ENCODE measurements at places on chromosomes 11 and 22.

GRCh38 chr11:123659311-123659710 lies 4.9 kb upstream of the SCN3B start:
- no peak for DNase-seq

DNA sequence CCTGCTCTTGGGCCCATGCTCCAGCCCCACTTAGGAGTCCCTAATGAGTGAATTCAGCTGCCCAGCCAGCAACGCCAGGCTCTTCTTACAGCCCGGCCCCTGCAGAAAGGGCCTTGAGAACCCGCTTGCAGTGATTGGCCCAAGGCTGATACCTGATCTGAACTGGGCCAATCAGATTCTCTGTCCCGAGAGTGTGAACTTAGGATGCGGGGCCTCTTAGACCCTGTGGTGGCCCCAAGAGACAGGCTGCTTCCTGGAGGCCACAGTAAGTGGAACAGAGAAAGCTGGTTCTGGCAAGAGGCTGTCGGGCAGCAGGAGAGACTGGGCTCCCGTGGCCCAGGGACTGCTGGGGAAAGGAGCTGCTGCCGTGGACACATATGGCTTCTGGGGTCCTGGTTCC lies 11.5 kb downstream of the VSTM5 start:
- DNase-seq, result no peak

- no peak for DNase-seq
Measured at GRCh38 chr11:57391539-57391938, 1.1 kb upstream of the PRG2 start.

GRCh38 chr11:57873196-57873911 lies 111.8 kb downstream of the CTNND1 start:
- peak; percentile 24 for DNase-seq

- DNase-seq, result no peak
Measured at GRCh38 chr22:37330200-37331033, 48.1 kb downstream of the CYTH4 start.

GRCh38 chr22:17742527-17742902 lies 31.8 kb downstream of the BID start:
- DNase-seq, result no peak

GRCh38 chr11:130840679-130841078 lies 75.6 kb downstream of the SNX19 start:
- DNase-seq, result no peak

DNA sequence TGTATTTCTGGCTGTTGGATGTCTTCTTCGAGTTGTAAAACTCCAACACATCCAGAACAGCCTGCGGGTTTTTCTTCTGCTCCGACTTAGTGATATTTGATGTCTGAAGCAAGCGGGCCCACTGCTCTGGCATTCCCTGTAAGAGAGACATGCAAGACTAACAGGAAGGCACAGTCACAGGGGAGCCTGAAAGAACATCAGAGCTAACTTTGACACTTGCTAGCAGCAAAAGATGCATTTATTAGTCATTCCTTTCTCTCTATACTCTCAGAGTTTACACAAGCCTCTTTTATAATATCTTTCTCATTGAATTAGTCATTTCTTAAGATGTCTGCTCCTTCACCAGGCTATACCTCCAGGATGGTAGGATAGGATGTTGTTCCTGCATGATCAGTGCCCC lies 77.8 kb upstream of the GDPD4 start:
- DNase-seq, result no peak

DNA sequence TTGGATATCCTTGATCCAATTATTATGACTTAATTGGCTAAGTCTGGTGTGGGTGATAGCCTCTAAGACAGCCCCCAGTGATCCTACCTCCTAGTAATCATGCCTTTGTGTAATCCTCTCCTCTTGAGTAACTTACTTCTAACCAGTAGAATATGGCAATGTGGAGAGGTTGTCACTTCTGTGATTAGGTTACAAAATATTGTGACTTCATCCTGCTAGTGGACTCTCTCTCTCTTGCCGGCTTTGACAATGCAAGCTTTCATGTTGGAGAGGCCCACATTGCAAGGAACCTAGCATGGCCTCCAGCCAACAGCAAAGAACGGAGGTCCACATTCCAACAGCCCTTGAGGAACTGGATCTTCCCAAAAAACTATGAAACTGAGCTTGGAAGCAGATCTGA lies 19.5 kb downstream of the YPEL4 start:
- DNase-seq, result no peak

- DNase-seq, result no peak
Measured at GRCh38 chr11:134665188-134665535, 253.1 kb upstream of the B3GAT1 start.

- no peak for DNase-seq
Measured at GRCh38 chr22:38353701-38354100, 36.5 kb upstream of the CSNK1E start.

- DNase-seq, result no peak
Measured at GRCh38 chr11:62449451-62449851, 30.6 kb downstream of the SCGB1A1 start.

- no peak for DNase-seq
Measured at GRCh38 chr22:50002791-50003190, 9.8 kb downstream of the IL17REL start.

GRCh38 chr11:6481924-6482275 lies 599 bp downstream of the TIMM10B start:
- no peak for DNase-seq

- no peak for DNase-seq
Measured at GRCh38 chr11:79691445-79691844, 250.6 kb upstream of the TENM4 start.
